ENCODE measurements at places on chromosomes 5 and 9.

- DNase-seq, result peak; percentile 56
Measured at GRCh38 chr9:2053883-2054845, 39.0 kb downstream of the SMARCA2 start.

- DNase-seq, result no peak
Measured at GRCh38 chr9:38689678-38690077, 30.3 kb downstream of the FAM240B start.

- peak; percentile 69 for DNase-seq
Measured at GRCh38 chr9:63817622-63818518, 1467.1 kb downstream of the FOXD4L5 start.

DNA sequence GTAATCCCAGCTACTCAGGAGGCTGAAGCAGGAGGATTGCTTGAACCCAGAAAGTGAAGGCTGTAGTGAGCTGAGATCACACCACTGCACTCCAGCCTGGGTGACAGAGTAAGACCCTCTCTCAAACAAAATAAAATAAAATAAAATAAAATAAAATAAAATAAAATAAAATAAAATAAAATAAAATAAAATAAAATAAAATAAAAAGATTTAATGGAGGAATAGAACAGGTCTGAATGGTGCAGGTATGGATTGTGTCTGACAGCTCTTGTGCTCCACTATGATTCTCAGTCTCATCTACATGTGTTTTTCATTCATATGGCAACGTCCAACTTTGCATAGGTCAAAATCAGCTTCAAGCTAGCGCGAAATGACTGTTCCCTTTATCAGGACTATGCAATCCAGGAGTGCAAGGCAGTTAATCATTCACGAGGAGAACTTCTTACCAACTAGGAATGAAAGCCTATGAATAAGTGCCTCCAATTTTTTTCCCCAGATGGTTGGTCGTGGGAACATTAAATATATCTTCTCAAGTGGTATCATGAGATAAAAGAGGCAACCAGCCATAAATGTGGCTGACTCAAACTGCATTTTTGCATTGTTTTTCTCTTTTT lies 1392.3 kb upstream of the CDH9 start:
- DNase-seq, result no peak

GRCh38 chr5:74169701-74170100 lies 470.8 kb downstream of the ENC1 start:
- DNase-seq, result no peak
